ENCODE measurements at places on chromosomes 2 and 18.

DNA sequence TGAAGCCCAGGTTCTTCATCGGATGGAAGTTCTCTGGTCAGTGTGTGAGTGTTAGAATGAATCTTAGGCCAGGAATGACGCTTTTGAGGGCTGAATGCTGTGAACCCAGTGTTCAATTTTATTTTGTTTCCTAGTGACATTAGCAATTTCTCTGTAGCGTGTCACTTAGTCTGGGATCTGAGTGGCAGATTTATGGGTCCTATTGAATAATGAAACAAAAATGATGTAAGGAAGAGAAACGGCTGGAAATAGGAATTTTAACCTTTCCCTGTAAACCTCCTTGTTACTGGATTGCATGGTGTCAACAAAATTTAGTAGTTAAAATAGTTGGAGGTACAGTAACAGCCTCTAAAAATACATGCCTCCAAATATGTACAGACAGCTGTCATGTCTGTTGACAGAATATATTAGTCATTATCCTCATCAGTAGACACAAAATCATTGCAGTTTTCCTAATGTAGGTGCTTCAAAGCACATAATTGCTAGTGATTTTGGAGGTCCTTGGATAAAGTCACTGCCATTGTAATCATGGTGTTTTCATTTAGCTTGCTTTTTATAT lies 223.8 kb upstream of the SPRED2 start:
- no peak for DNase-seq

DNA sequence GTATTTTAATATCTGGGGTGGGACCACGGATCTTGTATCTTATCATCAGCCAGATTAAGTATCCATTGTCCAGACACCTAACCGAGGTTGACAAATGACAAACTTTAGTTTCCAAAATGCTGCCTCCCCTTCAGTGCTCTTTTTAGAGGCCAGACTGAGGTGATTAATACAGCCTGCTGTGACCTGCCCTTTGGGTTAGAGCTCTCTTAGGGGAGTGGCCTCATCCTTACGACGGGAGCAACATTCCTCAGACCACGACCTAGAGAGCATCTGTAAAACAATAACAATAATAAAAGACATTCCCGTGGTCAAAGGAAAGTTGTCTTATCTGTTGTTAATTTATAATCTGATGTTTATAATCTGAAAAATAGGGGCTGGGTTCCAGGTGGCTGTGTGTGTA lies 405.3 kb downstream of the LPIN1 start:
- DNase-seq: no peak

DNA sequence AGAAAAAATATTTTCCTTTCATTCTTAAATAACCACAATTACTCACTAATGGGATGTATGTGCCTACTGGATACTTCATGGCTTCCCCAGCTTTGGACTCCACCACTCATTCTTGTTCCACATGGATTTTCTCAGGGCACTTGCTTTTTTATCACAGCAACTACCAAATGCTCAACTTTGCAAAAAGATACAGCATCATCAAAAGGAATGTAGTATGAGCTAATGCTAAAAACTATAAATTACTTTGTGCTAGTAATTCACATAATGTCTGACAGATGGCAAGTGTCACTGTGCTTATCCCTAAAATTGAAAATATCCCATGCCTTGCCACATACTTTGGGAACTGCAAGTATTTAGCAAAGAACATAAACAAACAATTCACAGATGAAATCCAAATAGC lies 130.4 kb upstream of the ZFP36L2 start:
- no peak for DNase-seq

DNA sequence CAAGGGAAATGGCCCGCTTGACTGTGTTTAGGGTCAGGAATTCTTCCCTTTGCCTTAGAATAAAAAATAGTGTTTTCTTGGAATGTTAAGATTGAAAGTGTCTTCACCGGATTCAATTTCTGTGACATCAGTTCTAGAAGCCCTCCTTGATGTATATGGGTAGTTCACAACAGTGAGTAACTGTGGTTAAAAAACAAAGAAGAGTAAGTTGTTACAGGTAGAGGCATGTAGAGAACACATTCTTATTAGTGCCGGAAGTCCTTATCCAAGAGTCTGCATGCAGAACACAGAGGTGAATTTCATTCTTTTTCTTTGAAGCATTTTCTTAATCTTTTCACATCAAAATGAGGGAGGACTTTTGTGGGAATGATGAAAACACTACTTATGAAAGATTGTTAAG lies 105.5 kb downstream of the FMNL2 start:
- no peak for DNase-seq

DNA sequence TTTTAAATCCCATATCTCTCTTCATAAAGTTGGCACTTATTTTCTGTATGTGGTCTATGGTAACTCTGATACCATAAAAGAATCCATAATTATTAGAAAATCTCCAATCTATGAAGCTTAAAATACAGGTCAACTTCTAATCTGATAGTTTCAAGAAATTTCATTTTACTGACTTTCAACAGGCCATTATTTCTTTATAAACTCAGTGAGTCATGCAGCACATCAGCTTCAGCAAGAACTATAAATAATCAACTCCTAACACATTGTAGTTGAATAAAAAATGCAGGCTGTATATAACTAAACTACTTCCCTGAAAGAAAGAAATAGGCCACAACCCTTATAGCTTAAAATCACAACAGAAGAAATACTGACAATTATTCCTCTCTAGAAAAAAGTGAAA lies 204.3 kb upstream of the CCDC150 start:
- no peak for DNase-seq

- DNase-seq: no peak
These were observed 81.0 kb upstream of the STK39 start for GRCh38 chr2:168328421-168328820.

DNA sequence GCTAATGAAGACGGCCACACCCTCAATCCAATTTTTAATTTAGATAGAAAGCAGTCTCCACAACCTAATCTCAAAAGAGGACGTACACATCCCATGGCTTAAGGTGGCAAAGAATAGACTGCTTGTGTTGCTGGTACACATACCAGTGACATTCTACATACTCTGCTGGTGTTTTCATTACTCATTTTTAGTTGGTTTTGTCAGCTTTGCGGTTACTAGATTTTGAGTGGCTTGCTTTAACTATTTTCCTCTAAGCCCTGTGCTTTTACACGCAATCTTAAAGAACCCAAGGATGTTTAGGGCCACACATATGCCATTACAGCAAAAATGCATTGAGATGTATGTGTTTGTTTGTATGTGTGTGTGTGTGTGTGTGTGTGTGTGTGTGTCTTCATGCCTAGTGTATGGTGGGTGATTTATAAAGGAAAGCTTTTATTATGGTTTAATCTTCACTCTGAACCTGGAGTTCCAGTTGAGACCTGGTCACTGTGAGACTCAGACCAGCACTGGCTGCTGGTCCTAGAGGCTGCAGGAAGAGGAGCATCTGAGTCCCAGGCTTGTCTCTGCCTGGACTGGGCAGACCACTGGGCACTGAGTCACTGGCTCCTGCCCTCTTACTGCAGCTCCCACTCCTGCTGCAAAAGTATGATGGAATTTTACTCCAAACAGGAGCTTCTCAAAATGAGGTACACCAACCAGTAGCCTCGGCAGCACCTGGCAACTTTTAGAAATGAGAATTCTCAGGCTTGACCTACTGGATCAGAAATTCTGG lies 415.9 kb downstream of the NBAS start:
- no peak for DNase-seq

DNA sequence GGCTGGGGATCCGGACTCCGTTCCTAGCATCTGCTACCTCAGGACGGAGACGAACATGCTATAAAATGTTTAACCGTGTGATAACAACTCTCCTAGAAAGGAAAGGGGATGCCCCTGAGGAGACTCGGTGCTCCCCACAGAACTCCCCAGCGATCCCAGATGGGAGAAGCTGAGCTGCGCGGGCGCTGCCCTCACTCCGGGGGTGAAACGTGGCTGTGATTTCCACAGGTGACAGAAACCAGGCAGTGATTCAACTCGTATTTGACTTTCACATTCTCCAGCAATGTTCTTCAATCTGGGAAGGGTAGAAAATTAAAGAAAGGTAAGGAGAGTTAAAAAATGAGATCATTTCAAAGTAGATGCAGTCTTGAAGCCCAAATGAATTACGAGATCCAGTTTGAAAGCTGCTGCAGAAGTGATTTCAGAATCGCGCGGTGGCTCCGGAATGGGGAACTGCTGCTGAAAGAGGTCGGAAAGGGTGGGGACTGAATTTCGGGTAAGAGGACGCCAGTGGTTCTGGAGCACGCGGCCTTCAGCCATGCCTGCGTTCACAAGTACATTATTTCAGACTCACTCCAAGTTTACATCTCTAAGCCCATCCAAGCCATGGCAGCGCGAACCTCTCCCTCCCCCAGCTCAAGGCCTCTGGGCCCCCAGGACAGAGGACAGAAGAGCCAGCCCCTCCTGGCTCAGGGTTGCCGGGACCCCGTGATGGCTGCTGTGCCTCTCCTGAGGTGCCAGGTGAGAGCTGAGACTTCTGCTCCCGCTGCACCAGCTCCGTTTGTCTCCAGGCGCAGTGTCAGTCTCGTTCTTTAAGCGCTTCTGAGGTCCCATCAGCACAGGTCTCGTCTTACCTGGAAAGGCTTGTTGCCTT lies 39.5 kb downstream of the ADNP2 start:
- no peak for DNase-seq

- no peak for DNase-seq
These were observed 312.1 kb upstream of the MYT1L start for GRCh38 chr2:2642906-2643890.

DNA sequence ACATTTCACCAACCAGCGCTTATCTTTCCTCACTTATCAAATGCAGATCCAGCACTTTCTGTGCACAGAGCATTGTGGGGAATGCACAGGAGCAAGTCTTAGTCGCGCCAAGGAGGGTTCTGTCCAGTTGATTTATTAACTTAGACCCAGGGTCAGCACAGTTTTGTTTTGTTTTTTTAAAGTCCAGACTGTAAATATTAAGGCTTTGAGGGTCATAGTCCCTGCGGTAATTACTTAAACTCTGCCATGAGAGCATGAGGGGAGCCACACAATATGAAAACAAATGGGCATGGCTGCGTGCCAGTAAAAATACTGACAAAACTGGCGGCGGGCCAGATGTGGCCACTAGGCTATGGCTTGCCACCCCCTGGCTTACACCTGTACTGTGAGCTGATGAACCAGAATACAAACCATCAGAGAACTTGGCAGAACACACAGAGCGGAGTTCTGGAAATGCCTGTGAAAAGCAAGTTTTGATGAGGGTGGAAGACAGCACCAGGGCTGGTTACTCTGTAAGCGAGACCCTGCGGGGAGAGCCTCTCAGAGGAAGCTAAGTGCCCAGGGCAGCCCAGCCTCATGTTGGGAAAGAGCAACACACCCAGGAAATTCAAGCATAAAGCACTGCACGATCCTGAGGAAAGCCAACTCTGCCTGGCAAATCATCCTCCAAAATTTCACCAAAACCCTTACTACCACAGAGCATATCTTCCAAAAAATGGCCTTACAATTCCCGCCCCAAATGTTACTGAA lies 43.6 kb downstream of the L3MBTL4 start:
- DNase-seq: no peak

GRCh38 chr2:112666761-112667122 lies 21.0 kb downstream of the SLC20A1 start:
- DNase-seq: no peak

- DNase-seq: no peak
These were observed 396.2 kb downstream of the ARHGAP15 start for GRCh38 chr2:143525402-143525860.

GRCh38 chr2:151632993-151633565 lies 101.2 kb downstream of the NEB start:
- DNase-seq: no peak

DNA sequence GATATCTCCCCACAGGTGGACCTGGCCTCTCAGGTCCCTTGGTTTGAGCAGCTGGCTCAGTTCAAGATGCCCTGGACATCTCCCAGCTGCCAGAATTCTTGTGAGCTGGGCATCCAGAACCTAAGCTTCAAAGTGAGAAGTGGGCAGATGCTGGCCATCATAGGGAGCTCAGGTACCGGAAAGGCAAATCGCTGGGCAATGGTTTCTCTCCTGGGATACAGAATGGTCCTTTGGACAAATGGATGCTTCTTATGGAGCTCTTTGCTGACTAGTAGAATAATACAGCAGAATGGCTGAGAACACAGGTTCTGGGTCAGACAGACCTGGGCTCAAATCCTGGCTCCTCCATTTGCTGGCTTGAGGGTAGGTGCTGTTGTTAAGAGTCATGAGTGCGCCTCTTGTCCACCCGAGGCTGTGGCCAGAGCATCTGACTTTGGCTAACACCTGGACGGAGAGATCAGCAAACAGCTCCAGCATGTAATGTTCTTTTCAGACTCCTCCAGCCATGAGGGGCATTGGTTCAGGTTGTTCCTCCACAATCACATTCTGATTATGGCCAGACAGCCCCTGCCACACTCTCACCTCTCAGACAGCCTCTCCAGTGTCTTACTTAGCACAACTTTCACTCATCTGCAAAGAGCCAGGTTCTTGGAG lies 7.5 kb downstream of the ABCG8 start:
- DNase-seq: no peak

DNA sequence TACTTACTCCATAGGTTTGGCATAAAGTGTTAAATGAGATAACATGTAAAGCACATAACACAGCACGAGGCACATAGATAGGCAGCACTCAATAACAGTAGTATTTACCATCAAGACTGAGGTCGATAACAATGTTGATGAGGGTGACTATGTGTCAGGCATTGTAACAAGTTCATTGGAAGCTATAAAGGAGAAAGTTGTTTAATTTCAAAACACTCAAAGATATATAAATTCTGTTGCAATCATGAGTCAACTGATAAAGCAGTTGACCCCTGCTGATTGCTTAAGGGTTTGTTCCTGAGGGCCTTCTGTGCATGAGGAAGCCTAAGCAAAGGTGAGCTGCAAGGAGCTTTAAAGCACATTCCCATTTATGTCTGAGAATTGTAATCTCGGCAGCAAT lies 760.5 kb downstream of the SATB2 start:
- DNase-seq: no peak

DNA sequence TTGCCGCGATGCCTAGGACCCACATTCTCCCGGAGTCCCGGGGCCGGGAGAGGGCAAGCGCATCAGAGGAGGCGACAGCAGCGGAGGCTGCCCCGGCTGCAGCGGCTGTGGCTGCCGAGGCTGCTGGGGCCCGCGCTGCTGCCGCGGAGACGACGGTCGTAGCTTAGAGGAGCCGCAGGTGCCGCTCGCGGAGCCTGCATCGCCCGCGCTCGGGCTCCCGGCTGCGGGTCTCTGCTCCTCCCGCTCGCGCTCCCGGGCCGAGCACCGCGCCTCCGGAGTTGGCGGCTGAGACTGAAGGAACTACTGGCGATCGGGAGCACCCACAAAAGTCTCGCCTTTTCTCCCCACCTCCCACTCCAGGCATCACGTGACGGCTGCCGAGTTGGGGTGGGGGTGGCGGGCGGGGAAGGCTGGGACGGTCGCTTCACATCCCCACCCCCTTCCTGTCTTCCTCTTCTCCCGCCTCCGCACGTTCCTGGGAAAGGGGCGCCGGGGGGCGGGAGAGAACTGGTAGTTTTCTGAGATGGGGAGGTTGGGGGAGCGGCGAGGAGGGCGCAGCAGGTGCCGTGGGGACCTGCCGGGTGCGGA lies at the start of gene LYPD1:
LYPD1 (minus strand) TSS at position 298 of the 588 bp plus-strand sequence; CDS start at position 25, 273 bp downstream.
- no peak for DNase-seq
